Activated T-cell treated with anti-CD3 and anti-CD28 coated beads for 24 hours (primary cell): ENCODE measurements at places on chromosomes 2 and 18.

- no peak for DNase-seq
Observed at GRCh38 chr2:148725564-148725963, 81.0 kb downstream of the EPC2 start.

DNA sequence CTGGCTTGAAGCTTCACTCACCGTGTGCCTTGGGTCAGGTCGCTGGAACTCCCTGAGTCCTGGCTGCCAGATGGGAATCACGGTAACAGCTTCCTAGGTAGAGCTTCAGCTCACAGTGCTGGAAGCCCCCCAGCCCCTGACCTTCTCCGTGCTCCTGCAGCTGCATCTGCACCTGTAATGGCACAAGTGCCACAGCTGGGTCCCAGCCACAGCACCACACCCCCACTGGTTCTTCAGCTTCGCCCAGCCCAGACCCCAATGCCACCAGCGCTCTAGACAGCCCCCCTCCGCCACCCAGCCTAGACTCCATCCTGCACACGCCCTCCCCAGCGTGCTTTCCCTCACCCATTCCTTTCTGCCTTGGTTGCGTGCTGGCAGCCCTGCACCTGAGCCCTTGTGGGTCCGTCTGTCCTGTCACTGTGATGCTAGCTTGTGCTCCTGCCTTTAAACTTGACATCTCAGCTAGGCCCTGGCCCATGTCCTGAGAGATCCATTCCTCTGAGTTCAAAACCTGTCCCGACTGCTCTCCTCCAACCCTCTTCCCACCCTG, 7.6 kb upstream of the ESPNL start:
- DNase-seq, result no peak

DNA sequence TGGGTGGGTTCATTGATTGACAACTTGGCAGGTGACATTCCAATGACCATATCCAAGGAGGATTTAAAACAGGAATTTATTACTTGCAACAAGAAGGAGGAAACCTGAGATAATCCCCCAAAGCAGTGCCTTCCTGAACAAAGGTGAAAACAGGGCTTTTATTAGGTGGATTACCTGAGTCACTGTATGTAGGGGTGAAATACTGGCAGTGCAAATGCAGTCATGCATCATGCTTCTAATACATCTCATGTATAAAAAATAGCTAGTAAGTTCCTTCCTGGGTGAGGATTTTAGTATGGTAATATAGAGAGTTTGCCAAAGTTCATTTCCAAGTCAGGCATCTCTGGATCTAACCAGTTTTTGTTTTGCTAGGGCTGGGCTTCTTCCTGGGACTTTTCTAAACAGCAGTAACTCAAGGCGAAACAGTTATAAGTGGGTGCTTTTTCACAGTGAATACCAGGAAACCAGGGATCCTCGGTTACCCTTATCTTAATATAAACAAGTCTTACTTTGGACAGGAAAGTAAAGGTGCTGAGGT, 583.4 kb upstream of the LRRTM1 start:
- no peak for DNase-seq

DNA sequence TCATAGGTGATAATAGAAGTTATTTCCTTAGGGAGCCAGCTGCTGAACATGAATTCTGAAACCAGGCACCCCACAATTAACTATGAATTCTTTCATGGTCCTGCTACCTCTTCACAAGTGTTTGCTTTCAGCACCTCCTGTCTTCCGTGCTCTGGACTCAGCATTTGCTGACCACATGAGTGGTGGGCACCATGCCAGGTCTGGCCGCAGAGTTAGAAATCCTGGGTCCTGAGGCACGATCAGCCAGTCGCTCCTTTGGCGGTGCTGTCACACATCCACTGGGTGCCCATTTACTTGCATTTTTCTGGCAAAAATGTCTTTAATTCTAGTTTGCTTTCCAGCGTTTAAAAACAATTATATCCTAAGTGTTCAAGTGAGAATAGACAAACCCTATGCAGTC, 196.4 kb upstream of the PXDN start:
- no peak for DNase-seq

GRCh38 chr2:207107131-207107530, 58.6 kb downstream of the KLF7 start:
- no peak for DNase-seq
